Cardiac fibroblast (primary cell): ENCODE measurements at places on chromosomes 12 and 14.

- DNase-seq: no peak
Observed at GRCh38 chr14:98908050-98908449, 363.9 kb downstream of the BCL11B start.

- peak; percentile 85 for DNase-seq
Observed at GRCh38 chr14:71355324-71356201, 448.3 kb downstream of the PCNX1 start.

DNA sequence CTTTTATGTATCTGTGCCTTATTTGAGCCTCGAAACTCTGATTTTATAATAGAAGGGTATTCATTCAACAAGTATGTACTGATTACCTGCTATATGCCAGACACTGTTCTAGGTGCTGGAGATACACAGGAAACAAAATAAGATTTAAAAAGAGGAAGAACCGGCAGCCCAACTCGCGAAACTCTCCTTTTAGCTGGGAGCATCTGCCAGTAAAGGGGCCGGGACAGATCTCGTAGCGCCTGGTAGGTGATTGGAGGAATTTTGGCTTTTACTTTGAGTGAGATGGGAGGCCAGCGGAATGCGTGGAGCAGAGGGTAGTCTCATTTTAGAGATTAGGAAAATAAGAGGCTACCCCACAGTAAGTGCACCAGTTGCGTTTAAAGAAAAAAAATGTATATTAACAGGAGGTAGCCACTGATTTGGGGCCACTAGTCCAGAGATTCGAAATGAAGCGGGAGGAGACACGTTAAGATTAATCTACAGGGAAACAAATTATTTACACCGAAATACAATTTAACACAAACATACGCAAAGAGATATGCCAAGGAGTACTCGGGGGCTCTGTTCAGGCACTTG lies 520 bp upstream of the MON2 start:
- peak; percentile 48 for DNase-seq

- DNase-seq: no peak
Observed at GRCh38 chr12:22536971-22537544, 7.3 kb downstream of the C2CD5 start.

GRCh38 chr14:29220072-29220471 lies 453.5 kb downstream of the FOXG1 start:
- DNase-seq: no peak

GRCh38 chr12:75526655-75527511 lies 15.5 kb upstream of the KRR1 start:
- peak; percentile 85 for DNase-seq

- DNase-seq: no peak
Observed at GRCh38 chr14:50059763-50060616, 56.4 kb downstream of the VCPKMT start.

- DNase-seq: no peak
Observed at GRCh38 chr14:61736751-61737150, 25.5 kb upstream of the SNAPC1 start.

DNA sequence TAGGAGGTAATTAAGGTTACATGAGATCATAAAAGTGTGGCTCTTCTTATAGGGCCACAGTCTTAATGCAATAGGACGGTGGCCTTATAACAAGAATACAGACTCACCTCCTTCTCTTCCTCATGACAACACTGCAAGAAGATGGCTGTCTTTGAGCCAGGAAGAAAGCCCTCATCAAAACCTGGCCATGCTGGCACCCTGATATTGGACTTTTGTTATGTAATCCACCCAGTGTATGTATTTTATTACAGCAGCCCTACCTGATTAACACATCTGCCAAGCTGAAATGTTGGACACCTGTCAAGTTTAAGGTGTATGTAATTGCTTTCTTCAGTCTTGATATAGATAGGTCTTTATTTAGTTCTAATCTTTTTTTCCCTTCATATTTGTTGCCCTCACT lies 217.0 kb downstream of the GPHN start:
- no peak for DNase-seq

DNA sequence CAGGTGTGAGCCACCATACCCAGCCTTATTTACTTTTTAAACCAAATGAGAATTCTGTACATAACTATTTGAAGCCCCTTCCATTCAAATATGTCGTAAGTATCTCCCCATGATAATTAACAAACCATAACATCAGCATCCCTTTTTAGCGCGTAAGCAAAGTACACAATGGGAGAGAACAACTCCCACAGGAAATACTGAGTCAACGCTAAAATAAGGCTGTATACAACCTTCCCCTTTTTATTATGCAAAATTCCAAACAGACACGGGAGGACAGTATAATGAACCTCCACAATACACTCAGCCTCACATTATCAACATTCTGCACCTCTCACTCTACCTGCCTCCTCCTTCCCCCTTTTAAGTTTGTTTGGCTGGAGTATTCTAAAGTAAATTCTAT lies 73.5 kb downstream of the CCDC88C start:
- no peak for DNase-seq

- DNase-seq: no peak
Observed at GRCh38 chr12:45654002-45654665, 75.4 kb upstream of the ARID2 start.

- no peak for DNase-seq
Observed at GRCh38 chr14:102492531-102492910, 17.1 kb downstream of the ANKRD9 start.

GRCh38 chr12:13425766-13426165 lies 229.2 kb downstream of the EMP1 start:
- DNase-seq: peak; percentile 11

DNA sequence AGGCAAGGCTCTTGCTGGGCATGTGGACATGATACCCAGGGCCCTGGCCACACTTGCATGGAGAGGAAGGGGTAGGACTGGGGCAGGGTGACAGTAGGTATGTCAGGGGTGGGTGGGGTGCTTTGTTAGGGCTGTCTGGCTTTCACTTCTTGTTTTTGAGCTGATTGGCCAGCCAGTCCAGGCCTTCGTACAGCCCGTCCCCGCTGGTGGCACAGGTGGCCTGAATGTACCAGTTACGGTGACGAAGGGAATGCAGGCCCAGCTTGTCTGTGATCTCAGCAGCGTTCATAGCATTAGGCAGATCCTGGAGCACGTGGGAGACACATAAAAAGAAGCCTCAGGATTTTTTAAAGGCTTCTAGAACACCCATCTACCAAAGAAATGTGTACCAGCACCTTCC lies 13.5 kb upstream of the FKBP11 start:
- no peak for DNase-seq

DNA sequence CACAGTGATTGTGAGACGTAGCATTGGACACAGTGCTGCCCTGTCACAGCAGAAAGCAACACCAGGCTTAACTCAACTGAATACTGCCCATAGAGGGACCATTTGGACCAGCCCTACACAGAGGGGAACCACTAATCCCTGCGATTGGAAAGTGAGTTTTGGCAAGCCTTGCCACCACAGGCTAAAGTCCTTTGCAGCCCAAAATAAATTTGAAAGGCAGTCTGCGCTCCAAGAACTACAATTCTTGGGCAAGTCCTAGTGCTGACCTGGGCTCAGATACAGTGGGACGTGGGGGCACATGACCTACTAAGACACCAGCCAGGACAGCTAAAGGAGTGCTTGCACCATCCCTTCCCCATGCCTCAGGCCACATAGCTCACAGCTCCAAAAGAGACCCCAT lies 331.4 kb upstream of the GARIN2 start:
- no peak for DNase-seq

- DNase-seq: peak; percentile 56
Observed at GRCh38 chr14:78836777-78837176, 666.6 kb downstream of the NRXN3 start.

GRCh38 chr14:22699801-22700564 lies 55.8 kb upstream of the OR6J1 start:
- DNase-seq: peak; percentile 23

DNA sequence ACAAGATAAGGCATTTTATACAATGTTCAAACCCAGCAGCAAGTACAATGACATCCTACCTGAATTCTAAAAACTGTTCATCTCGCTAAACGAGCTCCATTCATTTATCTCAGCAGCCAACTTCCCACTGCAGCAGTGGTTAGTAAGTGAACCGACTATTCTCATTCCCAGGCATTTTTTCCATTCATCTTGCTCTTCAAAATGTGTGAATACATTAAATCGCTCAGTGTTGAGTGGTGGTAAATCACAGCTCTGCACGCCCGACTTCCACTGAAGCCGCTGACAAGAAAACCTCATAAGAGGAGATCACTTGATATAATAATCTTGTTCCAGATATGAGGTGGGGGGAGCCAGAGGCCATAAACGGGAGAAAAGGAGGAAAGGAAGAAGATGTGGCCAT lies 746.2 kb upstream of the USP15 start:
- no peak for DNase-seq

DNA sequence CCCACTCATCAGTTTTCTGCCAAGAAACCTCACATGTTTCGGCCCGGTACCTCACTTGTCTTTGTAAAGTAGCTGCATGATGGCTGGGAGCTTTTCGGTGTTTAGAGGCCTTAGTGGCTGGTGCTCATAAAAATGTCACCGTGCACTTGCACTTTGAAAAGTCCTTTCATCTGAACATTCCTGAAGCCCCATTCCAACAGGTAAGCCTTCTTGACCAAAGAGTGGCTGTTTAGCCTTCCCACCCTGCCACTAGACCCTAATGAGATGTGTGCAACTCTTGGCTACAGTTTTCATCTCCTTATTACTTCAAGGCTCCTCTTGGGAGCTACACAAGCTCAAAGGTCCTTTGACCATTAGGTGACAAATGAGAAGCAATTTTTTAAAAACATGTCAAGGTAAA lies 135.2 kb downstream of the HMGA2 start:
- no peak for DNase-seq

GRCh38 chr12:78385541-78385940 lies 479.0 kb upstream of the SYT1 start:
- DNase-seq: no peak

GRCh38 chr14:53265025-53265424 lies 111.9 kb upstream of the DDHD1 start:
- DNase-seq: no peak

- no peak for DNase-seq
Observed at GRCh38 chr12:104510145-104510872, 53.6 kb downstream of the CHST11 start.

- DNase-seq: peak; percentile 26
Observed at GRCh38 chr12:116556964-116557698, 2.0 kb upstream of the MAP1LC3B2 start.

DNA sequence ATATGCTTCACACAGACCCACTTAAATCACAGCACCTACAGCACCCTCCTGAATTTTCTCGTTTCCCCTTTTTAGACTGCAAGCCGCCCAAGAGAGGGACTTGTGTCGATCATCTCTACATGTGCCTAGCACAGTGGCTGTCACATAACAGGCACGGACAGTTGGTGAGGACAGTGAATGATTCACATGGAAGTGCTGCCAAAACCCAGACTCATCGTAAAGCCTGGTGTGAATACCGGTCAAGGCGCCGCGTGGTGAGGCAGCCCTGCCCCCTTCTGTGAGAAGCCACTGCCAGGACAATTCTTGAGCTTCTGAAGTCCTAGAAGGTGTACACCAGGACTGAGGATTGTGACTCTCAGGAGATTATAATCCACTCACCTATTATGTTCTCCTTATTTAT lies 44.3 kb downstream of the ATG2B start:
- DNase-seq: no peak

DNA sequence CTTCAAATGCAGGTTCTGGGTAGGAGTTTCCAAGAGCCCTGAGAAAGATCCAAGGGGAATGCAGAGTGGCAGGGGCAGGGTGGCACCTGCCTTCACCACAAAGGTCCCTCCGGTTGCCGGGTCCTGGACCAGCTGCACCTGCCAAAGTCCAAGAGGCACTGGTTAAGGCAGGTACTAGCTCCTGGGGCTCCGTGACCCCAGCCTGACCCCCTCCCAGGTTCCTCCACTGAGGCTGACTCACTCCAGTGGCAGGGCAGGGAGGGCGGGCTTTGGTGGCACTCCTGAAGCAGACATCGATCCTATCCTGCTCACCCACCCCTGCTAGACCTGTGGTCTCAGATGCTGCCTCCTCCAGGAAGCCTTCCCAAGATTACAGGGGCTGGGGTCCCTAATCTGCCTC lies 11.4 kb downstream of the RPS6KL1 start:
- DNase-seq: no peak

GRCh38 chr12:124543052-124543589 lies 24.3 kb downstream of the NCOR2 start:
- DNase-seq: peak; percentile 53

- no peak for DNase-seq
Observed at GRCh38 chr14:96280104-96280503, 24.1 kb downstream of the BDKRB1 start.

- peak; percentile 70 for DNase-seq
Observed at GRCh38 chr12:30792648-30793499, 38.1 kb upstream of the CAPRIN2 start.

- peak; percentile 83 for DNase-seq
Observed at GRCh38 chr12:124509676-124510300, 57.6 kb downstream of the NCOR2 start.

DNA sequence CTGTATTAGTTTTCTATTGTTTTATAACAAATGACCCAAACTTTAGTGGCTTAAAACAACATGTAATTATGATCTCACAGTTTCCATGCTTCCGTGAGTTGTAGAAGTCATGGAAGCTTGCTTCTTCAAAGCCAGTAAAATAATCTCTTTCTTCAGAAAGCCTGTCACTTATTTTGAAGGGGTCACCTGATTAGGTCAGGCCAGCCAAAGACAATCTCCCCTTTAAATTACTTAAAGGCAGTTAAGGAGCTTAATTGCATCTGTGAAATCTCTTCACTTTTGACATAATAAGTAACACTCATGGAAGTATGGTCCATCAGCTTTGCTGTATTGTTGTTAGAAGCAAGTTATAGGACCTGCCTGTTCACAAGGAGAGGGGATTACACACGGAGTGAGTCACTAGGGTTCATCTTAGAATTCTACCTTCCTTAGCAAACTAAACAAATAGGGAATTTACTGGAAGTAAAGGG lies 89.8 kb downstream of the FAR2 start:
- DNase-seq: no peak
